Stimulated activated CD8-positive, alpha-beta memory T cell treated with anti-CD3 and anti-CD28 coated beads, Interleukin-15, amount 100 ng/mL, for 48 hours (primary cell): ENCODE measurements at places on chromosomes 3 and 15.

DNA sequence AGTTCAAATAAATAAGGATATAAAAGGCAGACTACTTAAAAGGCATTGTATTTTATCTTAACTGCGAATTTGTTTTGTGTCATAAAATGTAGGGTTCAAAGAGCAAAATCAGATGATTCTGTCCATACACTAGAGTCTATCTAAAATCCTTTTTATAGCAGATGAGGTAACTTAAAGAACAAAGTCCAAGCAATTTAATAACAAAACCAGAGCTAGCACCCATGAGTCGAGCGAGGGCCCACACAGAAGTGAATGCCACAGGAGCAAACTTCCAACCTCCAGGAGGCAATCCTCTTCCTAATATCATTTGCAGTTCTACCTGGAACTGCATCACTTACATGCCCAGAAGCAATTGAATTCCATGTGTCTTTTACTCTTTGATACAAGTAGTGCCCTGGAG is 35.4 kb upstream of the KBTBD8 start:
- no peak for DNase-seq

DNA sequence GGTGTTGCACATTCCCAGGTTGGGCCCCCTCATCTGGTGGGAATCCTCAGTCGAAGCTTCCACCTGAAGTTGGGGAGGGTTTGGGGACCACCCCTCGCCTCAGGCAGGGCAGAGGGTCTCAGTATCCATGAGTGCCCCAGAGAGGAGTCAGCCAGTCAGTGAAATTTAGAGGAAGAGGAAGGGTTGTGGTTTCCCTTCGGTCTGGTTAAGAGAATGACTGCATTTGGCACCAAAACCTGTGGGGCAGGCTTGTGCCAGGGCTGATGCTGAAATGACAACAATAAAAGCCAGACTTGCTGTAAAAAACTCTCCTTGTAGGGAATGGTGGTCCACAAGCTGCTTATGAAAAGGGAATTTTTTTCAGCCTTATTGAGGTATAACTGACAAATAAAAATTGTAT is 22.6 kb downstream of the LMCD1 start:
- DNase-seq: no peak

GRCh38 chr3:108396336-108396735 is 100.0 kb downstream of the HHLA2 start:
- DNase-seq: no peak

DNA sequence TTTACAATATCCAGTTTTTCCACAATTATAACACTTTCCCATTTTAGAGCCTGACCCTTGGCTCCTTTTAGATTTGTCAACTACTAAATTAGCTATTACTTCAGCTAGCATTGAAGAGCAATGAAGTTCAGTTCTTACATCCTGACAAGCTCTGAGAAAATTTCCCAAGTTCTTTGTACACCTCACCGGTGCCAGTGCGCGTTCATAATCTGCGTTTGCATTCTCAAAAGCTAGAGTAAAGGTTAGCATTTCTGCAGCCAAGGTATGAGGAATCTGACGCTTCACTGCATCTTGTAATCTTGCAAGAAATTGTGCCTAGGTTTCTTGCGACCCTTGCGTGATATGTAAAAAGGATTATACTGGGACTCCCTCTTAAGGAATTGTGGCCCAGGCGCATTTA is 25.2 kb upstream of the XCR1 start:
- no peak for DNase-seq

GRCh38 chr3:101720851-101721840 is 3.3 kb upstream of the CEP97 start:
- no peak for DNase-seq

DNA sequence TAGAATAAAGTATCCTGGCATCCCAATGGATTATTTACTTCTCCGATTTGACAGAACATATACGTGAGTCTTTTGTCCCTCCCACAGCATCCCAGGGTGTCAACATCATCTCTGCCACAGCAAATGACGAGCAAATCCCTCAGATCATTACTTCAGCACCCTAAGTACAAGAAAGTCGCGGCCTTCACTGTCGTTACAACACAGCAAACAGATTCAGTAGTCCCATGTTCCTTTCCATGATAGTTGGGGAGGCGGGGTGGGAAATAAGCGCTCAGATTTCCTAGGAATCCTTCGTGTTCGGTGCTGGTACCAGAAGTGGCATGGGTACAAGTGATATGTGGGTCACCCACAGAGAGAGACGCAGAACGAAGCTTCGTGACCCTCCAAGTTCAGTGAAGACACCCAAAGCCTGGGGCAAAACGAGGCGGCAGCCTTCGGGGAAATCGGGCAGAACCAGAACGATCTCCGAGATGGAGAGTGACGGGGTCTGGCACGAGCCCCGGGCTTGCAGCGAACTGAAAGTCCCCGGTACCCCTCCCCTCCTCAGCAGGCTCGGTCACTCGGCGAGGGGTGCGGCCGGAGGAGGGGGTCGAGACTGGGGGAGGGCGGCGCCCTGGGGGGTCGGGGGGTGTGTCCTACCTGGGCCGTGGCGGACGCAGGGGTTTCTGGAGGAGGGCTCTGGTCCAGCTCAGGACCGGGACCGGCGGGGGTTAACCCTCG is 619 bp downstream of the TTBK2 start:
- DNase-seq: no peak

DNA sequence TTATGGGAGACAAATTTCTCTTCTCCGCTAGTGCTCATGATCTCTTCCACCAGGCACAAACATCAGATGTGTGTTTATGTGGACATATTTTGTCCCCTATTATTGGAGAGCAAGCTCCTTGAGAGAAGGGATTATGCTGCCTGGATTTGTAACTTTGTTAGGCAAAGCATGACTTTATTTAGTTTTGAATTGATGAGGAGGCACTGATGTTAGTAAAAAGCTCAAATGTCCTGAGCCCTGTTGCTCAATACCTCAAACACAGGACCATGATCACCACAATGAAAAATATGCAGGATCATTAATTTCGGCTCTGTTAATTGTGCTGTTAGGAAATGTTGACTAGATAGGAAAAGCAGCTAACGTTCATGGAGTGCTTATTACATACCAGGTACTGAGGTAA is 29.1 kb downstream of the SCG5 start:
- DNase-seq: no peak

GRCh38 chr3:152183473-152183872 is 85.3 kb upstream of the MBNL1 start:
- peak; percentile 28 for DNase-seq

- DNase-seq: no peak
Observed at GRCh38 chr3:14126017-14126886, 1.4 kb downstream of the TMEM43 start.

GRCh38 chr15:41895491-41895890 is 1.6 kb upstream of the SPTBN5 start:
- DNase-seq: no peak

GRCh38 chr3:28574036-28574435 is 225.4 kb upstream of the AZI2 start:
- DNase-seq: no peak
